ENCODE measurements at places on chromosomes 6 and 20.

DNA sequence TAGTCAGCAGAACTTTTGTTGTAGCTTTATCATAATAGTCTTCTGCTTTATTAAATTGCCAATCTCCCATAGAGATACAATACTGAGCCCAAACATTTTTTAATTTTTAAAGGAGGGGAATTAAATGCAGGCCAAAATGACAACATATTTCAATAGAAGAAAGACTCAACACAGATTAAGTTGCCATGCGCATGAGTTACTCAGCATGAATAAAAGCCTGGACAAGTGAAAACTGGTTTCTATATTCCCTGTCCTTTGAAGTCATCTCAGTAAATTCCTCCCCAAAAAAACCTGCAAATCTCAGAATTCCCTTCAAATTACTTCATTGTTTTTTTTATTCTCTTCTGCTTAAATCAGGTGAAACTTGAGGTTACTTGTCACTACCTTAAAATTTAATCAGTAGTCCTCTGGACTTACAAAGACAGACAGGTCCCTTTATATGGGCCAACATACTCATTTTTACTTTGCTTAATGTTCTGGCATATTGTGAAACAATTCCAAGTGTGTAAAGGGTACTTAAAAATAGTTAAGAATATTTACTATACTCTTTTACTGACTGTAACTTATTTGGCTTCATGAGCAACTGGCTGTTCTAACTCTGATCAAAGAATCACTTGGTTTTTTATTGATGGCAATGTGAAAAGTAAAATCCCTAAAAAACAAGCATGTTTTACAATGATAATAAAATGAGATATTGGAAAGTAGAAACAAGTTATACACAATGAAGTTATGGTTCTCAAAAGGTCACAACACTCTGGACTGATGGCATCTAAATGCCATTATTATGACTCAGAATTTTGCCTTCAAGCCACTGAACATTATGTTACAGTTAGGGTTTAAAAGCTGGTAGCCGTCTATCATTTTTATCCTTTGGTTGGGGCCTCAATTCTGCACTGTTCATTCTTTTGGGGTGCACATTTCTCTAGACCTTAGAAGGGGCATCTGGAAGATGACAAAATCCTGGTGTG, 49.9 kb upstream of the COL21A1 start:
- DNase-seq = no peak

GRCh38 chr20:18567739-18568091, 483 bp downstream of the SMIM26 start:
- no peak for DNase-seq

- no peak for DNase-seq
Measured at GRCh38 chr6:163637524-163637923, 223.0 kb downstream of the QKI start.

DNA sequence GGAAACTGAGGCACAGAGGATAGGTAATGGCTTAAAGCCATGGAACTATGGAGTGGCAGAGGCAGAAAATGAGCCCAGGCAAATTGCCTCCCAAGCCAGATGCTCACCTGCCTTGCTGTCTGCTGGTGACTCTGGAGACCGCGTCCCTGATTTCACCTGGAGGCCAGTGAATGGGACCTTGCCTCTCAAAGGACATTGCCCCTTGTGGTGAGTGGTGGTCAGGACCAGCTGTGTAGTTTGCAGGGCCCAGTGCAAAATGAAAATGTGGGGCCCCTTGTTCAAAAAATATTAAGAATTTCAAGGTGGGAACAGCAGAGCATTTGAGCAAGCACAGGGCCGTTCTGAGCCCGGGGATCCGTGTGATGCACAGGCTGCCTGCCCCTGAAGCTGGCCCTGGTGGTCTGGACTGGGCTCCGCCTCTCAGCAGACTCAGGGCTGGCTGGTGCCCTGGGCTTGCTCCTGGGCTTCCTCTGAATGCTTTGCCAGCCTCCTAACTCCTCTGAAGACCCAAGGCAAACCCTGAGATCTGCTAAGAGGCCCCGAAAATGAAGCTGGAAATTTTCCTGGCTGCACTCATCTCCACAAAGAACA, 19.8 kb upstream of the KCNG1 start:
- DNase-seq = no peak

DNA sequence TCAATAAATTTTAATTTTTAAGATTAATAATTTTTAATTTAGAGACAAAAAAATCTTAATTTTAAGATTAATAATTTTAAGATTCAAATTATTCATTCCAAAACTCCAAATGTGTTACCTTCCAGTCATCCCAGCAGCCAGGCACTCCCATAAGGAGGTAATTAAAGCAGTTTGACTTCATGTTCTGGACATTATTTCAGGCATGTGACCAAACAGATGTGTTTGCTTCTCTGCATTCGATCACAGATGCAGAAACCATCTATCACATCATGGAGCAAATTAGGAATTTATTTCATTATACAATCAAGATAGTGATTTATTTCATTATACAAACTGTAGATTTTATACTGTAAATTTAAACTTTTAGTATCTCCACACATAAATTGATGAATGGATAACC, 150.3 kb downstream of the AKAP7 start:
- DNase-seq = no peak

GRCh38 chr6:128432394-128432793, 88.0 kb downstream of the PTPRK start:
- DNase-seq = no peak

- DNase-seq = no peak
Measured at GRCh38 chr6:52546678-52547077, 30.2 kb downstream of the TRAM2 start.

GRCh38 chr6:125714441-125715090, 34.9 kb upstream of the HEY2 start:
- DNase-seq = no peak

DNA sequence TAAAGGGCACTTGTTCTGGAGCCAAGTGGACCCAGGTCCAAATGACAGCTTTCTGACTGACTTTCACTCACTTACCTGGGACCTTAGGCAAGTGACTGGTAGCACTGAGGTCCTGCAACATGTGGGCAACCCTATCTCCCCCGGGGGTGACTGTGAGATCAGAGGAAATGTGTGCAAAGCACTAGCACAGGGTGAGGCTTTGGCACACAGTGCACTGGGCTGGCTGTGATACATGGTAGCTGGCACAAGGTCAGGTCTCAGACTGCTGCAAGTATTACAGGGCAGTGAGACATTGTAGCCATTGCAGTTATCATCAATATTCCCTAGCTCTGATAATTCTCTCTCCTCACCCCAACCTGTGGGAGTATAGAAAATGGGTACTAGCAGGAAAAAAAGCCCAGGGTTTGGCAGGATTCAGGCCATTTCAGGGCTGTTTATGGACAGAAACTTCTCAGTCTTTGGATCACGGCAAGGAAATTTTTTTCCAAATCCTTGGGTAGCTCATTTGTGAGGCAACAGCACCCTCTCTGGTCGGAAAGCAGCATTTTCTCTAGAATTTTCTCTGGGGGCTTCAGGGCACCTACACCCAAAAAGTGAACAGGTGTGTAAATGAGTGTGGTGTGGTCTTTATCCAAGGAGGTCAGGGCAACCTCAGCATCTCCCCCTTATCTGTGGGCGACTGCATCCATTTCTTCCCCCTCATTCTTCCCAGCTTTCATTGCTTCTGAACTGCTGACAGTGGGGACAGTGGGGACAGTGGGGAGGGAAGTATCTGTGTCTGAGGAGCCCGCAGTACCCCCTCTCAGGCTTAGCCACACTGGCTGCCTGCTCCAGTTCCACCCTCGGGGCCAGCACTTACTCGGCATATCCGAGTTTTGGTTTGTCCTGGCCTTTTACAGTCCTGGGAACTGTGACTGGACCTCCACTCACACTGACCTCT, 148.7 kb upstream of the PHACTR3 start:
- DNase-seq = no peak

- DNase-seq = no peak
Measured at GRCh38 chr20:48794360-48794759, 33.4 kb downstream of the PREX1 start.

- DNase-seq = no peak
Measured at GRCh38 chr6:144314003-144314485, 28.9 kb downstream of the UTRN start.

GRCh38 chr6:140921366-140922226, 1211.1 kb upstream of the GJE1 start:
- DNase-seq = no peak

GRCh38 chr20:25050082-25050481, 7.9 kb downstream of the ACSS1 start:
- no peak for DNase-seq

- DNase-seq = no peak
Measured at GRCh38 chr20:37518606-37519507, 2.2 kb upstream of the NNAT start.

- peak; percentile 62 for DNase-seq
Measured at GRCh38 chr6:46015119-46015968, at the start of gene CLIC5. TSS of gene CLIC5 (minus strand) at chr6:46015860. CDS start at chr6:46015542, 318 bp downstream.

DNA sequence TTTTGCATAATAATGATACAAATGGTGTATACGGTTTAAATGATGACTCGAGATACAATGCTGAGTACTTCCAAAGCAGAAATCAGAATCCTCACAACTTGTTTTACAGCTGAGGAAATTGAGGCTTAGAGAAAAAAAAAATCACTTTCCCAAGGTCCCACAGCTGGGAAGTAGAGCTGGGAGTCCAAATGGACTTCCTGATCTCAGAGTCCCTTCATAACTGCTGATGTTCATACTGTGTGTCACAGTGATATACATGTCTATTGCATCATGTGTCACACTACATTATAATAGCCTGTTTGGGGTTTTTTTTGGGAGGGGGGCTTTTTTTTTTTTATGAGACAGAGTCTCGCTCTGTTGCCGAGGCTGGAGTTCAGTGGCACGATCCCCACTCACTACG, 8.5 kb downstream of the HM13 start:
- no peak for DNase-seq

DNA sequence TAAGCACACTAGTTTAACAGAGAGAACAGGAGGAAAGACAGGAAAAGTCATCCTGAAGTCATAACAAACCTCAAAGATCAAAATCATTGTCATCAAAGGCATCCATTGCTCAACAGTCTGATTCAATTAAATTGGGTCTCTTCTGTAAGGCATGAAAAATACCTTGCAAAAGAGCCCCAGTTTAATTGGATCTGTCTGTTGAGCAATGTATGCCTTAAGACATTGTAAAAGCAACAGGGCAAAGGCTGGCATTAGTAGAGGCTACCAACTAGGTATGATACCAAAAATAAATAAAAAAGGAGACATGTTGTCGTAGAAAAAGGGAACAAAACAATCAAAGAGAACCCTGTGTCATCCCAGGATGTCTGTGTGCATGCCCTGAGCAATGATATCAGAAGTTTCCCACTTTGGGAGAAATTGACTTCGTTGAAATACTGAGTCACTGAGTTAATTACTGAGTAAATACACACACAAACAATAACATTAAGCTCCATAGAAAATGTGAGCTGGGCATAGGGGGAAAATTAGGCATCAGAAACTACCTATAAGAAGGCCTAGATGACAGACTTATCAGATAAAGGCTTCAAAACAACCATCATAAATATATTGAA, 1013.8 kb upstream of the CITED2 start:
- DNase-seq = no peak

DNA sequence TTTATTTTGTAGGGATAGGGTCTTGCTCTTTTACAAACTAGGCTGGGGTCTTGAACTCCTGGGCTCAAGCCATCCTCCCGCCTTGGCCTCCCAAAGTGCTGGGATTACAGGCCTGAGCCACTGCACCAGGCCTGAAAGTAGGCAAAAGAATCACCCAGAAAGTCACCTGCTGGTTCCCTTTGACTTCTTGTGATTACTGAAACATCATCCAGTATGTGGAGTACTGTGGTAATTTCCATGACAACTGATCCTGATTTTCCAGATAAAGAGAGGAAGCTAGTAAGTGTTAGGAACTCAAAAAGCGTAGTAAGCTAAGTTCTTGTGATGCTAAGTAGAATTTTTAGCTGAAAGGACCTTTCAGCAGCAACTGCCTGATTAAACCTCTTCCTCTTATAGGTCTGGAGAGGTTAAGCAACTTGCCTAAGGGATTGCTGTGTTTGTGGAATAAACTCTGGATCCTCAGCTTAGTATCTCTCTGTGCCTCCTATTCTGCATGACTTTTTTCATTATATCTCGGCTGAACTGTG, 16.8 kb downstream of the RALY start:
- DNase-seq = no peak

- DNase-seq = no peak
Measured at GRCh38 chr6:148518511-148519156, 176.0 kb downstream of the SASH1 start.

GRCh38 chr6:23282252-23283021, 713.1 kb downstream of the HDGFL1 start:
- DNase-seq = no peak

DNA sequence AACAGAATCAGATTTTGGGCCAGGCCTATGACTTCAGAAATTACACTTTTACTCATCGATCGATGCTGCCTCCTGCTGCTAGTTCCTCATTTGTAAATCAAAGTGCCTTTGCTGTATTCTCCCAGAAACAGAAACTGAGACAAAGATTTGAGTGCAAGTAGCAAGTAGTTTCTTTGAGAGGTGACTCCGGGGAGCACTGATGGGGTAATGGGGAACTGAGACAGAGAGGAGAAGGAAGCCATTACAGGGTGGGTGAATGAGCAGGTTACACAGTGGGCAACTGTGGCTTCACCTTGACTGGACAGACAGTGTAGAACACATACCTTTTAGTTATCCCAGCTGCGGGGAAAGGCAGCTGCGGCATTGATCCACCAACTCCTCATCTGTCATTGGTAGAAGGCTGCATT, 9.7 kb upstream of the CD40 start:
- DNase-seq = no peak

- DNase-seq = no peak
Measured at GRCh38 chr20:57663241-57663640, 43.0 kb upstream of the ZBP1 start.

DNA sequence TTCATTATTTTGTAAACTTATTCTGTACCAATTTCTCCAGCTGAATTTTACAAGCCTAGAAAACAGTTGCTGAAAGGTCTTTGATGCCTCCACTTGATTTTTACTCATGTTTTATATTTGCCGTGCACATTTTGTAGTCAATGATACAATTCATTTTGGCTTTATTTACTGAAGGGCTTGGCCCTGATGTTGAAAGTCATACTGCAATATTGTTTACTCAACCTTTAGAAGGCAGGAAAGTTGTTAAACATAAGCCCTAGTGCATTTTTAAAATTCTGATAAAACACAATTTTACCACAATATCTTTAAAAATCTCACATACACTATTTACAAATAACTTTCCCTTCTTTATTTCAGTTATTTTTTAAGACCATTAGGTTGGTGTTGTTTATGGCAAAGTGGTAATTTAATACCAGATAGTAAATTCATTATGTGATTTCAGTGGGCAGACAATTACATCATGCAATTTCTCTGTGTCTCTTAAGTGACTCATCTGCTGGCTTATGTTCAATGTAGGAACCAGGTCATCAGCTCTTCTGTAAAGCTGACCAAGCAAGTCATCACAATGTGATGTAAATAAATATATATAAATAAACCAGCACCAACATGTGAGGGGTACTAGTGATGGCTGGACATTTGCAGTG, 121.1 kb upstream of the SLC35B3 start:
- no peak for DNase-seq

GRCh38 chr6:53728570-53729194, 63.1 kb upstream of the KLHL31 start:
- peak; percentile 46 for DNase-seq

- DNase-seq = no peak
Measured at GRCh38 chr20:12014736-12015135, 97.0 kb downstream of the BTBD3 start.
